ENCODE measurements at places on chromosomes 11 and 22.

GRCh38 chr22:50112151-50113118 lies 22.6 kb downstream of the MOV10L1 start:
- DNase-seq: no peak

DNA sequence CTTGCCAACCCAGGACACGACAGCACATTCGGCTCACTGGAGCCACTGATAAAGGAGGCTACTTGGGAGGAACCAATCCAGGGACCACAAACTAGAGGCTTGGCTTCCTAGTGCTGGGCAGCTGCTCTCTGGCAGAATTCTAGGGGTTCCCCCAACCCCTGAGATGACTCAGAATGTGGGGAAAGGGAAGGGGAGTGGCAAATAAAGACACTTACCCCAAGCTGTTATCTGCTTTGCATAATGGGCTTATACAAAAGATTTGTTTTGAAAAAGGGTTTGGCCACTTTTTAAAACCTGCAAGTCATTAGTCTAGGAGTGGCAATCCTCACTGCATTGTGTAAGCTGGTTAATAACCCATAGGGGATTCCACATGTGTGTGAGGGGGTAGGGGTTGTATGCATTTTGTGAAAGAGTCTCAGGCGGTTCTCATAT lies 64.1 kb upstream of the LMO1 start:
- DNase-seq: no peak

DNA sequence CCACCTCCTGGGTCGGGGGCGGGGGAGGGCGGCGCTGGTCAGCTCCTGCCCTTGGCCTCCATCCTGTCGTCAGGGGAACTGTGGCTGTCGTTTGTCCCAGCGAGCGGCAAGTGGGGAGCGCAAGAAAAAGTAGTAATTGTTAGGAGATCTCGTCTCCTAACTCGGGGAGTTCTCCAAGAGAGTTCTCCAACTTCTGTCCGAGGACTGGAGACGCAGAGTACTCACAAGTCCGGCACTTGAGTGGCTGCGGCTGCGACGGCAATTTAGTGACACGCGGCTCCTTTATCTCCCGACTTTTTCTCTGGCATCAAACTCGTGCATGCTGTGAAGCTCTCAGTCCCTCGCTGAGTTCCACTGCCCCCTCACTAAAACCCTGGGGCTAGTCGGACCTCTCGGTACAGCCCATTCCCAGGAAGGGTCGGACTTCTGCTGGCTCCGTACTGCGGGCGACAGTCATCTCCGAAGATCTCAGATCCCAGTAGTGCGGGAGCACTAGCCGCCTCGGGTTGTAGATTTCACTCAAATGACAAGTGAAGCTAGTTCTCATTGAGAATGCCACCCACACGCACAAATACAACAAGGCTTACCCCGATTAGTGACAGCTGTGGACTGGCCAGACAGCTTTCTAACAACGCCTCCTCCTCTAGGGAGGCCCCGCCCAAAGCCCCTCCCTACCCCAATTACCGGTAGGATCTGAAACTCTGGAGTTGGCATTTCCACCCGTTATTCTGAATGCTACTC lies at the start of gene PGR:
Gene PGR (minus strand): TSS at position 611 of the 741 bp plus-strand sequence. CDS start 743 bp downstream, outside the sequence.
- peak; percentile 2 for DNase-seq

DNA sequence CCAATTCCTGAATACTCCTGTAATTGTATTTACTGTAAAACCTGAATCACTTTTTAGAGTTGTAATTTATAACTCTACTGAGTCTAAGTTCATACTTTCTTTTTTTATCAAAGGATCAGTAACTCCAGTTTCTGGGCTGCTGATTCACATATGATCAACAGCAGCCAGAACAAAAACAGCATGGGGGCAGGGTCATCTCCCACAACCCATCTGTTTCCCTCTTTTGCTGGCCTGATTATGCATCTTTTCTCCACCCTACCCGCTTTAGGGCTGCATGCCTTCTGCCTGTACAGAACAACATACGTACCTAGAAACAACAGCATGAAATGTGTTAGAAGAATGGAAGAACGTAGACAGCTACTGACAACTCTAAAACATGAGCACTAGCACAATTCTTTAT lies 76.0 kb downstream of the MRTFA start:
- no peak for DNase-seq

DNA sequence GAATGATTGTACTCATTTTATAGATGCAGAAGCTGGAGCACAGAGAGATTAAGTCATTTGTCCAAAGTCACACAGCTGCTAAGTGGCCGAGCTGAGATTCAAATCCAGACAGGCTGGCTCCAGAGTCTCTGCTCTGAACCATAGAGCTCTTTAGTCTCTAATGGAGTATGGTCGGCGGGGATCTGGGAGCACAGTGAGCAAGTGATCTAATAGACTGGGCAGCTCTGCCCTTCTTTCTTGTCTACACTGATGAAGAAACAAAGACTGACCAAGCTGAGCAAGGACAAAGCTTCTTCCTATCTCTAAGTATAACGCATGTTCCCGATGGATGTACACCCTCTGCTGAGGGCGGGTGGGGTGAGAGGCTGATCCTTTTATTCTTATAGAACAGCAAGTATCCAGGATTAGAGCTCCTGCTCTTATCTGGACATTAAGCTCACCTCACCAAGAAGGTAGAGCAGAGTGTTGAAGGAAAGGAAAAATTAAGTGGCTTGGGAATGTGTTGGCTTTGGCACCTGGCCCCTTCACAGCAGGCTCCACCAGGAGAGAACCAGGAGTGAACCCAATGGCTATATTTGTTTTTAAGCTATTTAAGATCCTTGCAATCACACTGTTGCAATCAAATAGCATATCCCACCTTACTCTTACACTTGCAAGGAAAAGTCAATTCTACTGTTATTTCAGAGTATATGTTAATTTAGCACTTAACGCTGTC lies 68.7 kb downstream of the ETS1 start:
- DNase-seq: no peak

GRCh38 chr11:112837162-112837826 lies 123.9 kb upstream of the NCAM1 start:
- peak; percentile 55 for DNase-seq

DNA sequence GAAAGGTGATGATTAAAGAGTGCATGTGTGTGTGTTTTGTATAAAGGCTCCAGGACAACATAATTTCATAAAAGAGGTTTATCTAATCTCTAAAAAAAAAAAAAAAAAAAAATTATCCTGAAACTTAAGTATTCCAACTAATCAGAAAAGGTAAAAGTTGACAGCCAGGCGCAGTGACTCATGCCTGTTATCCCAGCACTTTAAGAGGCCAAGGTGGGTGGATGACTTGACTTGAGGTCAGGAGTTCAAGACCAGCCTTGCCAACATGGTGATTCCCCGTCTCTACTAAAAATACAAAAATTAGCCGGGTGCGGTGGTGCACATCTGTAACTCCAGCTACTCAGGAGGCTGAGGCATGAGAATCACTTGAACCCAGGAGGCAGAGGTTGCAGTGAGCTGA lies 632.7 kb upstream of the CHORDC1 start:
- DNase-seq: peak; percentile 36

DNA sequence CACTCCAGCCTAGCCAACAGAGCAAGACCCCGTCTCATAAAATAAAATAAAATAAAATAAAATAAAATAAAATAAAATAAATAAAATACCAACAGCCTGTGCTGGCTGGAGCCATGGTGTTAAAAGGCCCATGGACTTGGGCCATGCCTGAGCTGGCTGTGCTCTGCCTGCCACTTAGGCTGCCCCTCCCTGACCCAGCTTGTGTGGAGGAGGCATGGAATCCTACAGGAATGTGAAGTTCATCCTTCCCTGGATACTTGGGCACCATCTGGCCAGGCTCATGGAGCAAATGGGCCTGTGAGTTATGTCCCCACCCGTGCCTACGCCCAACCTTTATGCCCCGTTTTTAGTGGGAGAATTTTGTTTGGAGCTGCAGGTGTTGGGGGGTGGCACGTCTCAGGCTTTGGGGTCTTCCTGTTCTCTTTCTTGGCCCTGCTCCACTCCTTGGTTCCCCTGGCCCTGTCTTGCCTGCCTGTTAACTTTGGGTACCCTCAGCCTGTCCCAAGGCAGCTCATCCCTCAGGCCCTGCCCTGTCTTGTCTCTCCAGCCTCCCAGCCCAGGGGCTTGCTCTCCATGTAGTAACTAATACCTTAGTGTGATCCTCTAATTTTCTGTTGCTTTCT lies 51.3 kb downstream of the BCR start:
- DNase-seq: no peak

DNA sequence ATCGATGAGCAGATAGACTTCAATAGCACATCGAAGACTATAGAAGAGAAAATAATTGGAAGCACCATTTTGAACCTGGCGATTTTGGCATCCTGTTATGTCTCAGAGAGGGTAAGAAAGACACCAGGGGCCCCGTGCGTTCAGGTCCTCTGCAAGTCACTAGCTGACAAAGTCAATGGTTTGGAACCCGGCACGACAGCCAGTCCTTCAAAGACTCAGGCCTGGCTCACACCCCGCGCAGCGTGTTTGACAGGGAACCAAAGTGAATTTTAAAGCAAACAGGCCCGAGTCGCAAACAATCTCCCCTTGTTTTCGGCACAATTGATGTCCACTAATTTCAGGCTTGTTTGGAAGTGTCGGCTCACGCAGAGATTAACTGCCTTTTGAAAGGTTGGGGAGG lies 716.6 kb downstream of the BRD1 start:
- DNase-seq: no peak

GRCh38 chr11:94835594-94835927 lies 67.4 kb downstream of the AMOTL1 start:
- no peak for DNase-seq

DNA sequence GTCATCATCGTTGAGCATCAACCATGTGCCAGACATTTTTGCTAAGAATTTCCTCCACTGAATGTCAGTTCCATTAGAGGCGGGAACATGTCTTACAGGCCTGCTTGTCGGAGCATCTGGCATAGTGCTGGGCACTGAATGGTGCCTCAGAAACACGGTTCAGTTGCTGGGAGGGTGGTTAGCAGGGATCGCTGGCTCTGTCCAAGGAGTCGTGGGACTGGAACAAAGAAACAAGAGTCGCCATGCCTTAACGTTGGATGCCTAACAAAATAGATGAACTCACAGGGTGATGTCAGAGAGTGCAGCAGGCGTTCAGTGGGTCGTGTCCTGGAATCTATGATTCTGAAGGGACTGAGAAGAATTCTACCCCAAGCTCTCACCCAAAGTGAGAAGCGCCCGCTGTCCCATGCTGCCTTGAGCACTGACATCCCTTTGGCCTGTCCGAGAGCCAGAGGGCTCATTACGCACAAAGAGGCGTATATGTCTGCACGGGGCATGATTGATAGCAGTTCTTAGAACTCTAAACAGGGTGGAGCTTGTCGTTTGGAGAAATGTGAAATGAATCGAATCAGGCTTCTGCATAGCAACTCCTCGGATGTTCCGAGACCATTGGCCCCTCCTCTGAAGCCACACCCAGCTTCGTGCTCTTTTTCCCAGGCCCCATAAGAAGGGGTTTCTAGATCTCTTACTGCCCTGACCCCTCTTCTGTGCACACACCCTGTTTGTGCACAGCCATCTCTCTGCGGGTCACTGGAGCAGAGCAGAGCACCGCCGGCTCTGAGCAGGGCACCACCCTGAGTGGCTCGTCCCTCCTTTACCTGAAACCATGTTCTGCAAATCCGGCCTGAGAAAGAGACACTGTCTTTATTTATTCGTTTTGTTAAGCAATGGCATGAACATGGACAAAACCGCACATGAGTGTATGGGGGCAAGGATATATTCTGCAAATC lies 113.1 kb upstream of the B3GAT1 start:
- no peak for DNase-seq

DNA sequence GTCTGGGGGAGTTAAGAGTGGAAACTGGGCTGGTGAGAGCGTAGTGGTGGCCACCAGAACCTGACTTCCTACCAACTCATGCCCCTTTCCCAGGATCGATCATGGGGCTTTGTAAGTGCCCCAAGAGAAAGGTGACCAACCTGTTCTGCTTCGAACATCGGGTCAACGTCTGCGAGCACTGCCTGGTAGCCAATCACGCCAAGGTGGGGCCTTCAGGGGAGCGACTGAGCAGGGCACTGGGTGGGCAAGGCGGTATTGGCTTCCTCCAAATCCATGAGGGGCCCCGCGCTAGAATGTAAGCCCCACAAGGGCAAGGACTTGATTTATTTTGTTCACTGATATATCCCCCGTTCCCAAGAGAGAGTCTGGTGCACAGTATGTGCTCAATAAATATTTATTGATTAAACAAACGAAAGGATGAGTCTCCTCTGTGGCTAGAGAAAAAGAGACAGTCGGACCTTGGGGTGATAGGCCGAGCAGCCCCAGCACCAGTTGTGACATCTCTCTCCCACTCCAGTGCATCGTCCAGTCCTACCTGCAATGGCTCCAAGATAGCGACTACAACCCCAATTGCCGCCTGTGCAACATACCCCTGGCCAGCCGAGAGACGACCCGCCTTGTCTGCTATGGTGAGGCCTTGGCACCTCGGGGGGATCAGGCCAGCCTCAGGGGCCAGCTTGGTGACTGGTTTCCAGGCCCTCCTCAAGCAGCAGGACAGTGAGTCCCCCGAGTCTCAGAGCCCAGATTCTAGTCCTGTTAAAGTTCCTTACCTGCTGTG lies 765 bp downstream of the ZFPL1 start:
- DNase-seq: no peak

GRCh38 chr22:20430720-20431510 lies 6.7 kb downstream of the SCARF2 start:
- no peak for DNase-seq

- DNase-seq: no peak
These were observed 15.5 kb upstream of the DEPDC7 start for GRCh38 chr11:33000181-33000580.

DNA sequence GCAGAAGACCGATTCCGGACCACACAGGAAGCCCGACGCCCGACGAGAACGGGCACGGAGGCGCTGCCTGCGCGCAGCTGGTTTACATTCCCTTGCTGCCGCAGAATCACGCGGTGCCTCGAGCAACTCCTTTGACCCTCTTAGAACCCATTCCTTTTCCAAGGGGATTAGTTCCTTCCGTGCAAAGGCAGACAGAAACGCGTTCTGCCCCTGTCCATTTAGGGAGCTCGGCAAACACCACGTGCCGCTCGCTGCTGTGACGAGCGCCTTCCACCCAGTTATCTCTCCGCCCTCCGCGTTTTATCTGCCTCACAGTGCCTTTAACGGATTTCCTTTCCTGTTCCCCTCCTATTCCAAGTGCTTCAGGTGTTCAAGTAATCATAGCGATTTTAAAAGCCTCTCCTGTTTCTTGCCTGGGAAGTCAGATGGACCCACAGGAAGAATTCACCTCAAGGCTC lies 24.1 kb upstream of the MICAL3 start:
- no peak for DNase-seq

DNA sequence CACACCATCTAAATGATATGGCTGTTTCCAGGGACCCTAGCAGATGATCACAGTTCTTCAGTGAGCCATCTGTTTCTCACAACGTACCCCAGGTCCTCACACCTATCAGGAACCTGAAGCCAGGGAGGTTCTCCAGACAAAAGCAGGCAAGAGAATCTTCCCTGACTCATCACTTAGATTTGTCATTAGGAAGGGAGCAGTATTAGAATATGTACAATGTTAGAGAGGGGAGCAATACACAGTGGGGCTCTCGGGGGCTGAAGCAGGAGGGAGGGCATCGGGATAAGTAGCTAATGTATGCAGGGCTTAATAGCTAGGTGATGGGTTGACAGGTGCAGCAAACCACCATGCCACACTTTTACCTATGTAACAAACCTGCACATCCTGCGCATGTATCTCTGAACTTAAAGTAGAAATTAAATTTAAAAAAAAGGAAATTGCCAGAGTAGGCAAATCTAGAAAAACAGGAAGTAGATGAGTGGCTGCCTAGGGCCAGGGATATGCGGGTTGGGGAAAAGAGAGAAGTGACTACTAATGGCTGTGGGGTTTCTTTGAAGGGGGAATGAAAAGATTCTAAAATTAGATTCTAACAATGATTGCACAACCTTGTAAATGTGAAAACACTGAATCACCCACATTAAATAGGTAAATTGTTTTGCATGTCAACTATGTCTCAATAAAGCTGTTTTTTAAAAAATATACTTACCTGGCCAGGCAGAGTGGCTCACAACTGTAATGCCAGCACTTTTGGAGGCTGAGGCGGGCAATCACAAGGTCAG lies 14.4 kb downstream of the C22orf42 start:
- no peak for DNase-seq
